LNCaP clone FGC (cell line): ENCODE measurements at places on chromosomes 7 and 10.

- DNase-seq = no peak
Measured at GRCh38 chr7:1915956-1916600, 246.0 kb downstream of the ELFN1 start.

DNA sequence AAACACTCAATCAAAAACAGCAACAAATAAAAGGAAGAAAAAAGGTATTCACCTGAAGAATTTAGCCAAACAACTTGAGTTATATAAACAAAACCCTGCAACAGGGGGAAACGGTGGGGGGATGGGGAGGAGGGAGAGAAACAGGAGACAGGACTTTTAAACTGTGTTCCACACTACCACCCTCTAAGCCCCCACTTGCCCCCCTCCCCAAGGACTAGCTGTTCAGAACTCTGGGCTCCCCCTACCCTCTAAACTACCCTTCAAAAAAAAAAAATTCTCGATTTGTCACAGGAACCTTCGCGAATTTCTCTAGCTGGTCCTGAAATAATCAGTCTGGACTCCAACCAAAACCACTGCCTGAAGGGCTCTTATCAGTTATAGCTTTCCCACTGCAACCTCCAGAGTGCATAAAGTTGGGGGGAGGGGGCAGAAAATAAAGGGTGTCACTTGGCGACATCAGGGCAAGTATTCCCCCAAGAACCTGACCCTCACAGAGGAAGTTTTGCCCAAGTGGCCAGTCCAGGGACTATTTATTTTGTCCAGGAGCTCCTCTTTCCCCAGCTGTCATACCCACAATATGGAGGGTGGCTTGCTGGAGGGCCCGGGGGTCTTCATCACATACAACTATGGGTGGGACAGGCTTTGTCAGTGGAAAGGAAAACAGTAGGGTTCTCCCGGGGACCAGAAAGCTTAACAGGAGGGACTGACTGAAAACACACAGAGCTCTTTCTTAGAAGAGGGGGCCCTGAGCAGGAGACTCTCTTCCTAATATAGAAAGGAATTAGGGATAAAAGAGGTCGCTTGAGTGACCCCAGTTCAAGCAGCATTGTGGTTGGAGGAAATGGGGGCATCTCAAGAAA is 1.3 kb downstream of the UBE2H start:
- DNase-seq = no peak

DNA sequence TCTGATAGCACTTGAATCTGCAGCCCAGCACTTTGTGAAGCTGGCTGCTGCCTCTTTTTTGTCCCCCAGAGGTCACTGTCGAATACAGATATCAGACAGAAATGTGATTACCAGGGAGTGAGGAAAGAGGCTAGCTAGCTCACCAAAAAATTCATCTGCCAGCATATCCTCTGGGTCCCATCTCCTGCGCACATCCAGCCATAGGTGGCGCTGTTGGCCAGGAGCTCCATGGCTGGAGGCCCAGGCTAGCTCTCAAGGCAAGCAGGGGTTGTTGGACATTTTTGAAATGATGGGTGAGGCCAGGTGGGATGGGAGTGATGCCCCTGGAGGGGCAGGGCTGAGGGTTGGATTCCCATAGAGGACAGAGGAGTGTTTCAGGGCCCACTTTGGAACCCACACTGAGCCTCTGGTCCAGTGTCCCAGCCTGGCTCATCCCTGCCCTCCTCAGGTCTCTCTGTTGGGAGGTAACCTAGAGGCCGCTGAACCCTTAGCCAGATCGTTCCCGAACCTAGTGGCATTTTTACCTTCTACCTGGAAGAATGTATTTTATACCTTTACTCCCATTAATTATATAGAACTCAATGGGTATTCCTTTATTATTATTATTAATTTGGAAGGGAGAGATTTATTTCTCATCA is 14.8 kb downstream of the DPCD start:
- DNase-seq = peak; percentile 19

DNA sequence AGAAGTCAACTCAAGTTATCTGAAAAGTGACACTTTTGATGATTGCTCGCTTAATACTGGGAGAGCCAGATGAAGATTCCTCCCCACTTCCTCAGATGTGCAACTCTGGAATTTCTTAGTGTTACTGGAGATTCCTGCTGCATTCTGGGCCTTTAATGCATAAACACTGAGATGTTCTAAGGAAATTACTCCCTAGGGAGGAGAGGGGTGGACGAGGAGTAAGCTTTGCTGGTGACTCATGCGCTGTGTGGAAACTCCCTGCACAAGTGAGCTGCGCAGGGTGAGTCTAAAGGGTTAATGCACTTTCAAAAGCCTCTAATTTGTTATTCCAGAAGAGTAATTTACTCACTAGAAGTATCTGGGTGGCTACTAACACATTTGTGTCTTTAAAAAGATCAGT is 46.3 kb downstream of the EGFR start:
- no peak for DNase-seq

GRCh38 chr10:17851611-17852010 is 42.5 kb downstream of the MRC1 start:
- no peak for DNase-seq

GRCh38 chr7:66500087-66500486 is 128.6 kb upstream of the KCTD7 start:
- DNase-seq = no peak

DNA sequence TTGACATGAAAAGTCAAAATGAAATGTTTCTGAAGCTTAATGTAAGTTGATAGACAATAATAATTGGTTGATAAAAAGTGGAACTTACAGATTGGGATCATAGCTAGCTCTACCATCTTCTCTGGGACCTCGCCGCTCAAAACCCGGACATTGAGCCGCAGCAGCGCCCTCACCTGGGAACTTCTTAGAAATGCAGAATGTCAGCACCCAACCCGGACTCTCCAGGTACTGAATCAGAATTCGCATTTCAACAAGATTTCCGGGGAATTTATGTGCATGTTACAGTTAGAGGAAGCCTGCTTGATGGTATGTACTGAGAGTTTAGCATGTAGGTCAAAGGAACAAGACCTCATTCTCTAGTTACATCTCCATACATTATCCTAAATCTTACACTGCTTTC is 36.7 kb upstream of the ABLIM1 start:
- no peak for DNase-seq
